ENCODE measurements at places on chromosomes 2 and 18.

- peak; percentile 11 for DNase-seq
These were observed 4.1 kb upstream of the TMEM177 start for GRCh38 chr2:119674711-119675500.

DNA sequence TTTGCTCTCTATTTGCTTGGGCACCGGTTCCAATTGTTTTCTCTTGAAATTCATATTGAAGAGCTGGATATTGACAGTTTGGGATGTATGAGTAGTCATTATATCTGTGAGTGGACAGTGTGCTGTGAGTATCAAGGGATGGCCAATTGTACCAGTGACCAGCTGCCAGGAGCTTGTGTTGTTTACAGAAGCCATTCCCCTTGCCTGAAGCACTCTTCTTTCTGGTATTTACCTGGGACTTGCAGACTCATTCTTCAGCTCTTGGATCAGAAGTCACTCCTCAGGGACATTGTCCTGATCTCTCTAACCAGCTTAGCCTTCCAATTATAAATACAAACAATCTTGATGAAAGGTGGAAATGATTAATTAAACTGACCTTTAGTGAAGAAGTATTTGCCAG, 438.3 kb upstream of the LRATD1 start:
- peak; percentile 42 for DNase-seq

GRCh38 chr18:46554406-46555080, 102.5 kb downstream of the LOXHD1 start:
- no peak for DNase-seq

DNA sequence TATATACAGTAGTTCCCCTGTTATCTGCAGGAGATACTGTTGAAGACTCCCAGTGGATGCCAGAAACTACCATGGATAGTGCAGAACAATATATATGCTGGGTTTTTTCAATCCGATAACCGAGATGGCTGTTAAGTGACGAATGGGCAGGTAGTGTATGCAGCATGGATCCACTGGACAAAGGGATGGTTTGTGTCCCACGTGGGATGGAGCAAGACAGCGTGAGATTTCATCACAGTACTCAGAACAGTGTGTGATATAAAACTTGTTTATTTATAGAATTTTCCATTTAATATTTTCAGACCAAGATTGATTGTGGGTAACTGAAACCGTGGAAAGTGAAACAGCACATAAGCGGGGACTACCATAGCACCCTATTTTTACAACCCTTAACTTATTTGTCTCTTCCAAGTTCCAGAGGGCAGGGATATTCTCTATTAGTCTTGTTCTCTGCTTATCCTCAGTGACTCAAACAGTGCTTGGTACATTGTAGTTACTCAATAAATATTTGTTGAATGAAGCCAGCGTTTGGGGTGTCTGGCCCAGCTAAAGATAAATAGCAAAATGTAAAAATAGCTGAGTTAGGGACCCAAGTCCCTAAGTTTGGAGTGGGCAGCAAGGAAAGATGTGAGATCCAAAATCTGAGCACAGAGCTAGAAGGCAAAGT, 50.0 kb downstream of the RHBDD1 start:
- DNase-seq: no peak

GRCh38 chr18:45103319-45104048, 422.8 kb downstream of the SETBP1 start:
- no peak for DNase-seq

DNA sequence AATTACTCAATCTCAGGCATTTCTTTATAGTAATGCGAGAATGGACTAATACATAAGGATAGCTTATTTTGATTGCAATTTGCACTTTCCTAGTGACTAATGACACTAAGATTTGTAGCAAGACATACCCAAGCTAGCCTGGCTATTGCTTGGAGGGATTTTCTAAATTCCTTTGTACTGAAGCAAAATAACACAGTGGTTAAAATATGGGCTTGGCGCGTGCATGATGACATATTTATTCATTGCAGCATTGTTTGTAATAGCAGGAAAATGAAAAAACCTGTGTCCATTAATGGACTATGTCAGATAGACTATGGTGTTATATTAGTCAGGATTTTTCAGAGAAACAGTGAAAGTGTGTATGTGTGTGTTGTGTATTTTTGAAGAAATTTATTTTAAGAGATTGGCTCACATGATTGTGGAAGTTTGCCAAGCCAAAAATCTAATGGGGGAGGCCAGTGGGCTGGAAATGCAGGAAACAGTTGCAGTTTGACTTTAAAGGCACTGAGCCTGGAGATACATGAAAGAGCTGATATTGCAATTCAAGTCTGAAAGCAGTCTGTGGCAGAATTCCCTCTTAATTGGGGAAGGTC, 16.7 kb upstream of the LAPTM4A start:
- no peak for DNase-seq

- DNase-seq: no peak
These were observed 216.4 kb downstream of the STK39 start for GRCh38 chr2:168030862-168031624.

- DNase-seq: no peak
These were observed 41.4 kb upstream of the ALPP start for GRCh38 chr2:232336981-232337720.

- DNase-seq: peak; percentile 88
These were observed 3.8 kb downstream of the ASXL3 start for GRCh38 chr18:33581856-33582255.
